ENCODE measurements at places on chromosomes 4 and X.

DNA sequence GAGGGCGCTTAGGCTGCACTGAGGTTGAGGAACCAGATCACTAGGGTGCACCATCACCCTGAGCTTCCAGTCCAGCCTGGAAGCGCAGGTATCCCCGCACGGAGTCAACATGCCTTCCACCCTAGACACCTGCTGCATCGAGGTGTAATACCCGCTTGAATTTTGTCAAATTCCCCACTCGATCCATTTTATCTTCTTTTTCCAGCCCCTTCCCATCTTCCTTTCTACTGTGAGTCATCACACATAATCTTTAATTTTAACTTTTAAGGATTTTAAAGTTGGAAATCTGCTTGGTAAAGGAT lies 821 bp downstream of the PLK4 start:
- DNase-seq = no peak

GRCh38 chrX:70553516-70553915 lies 108.9 kb downstream of the DLG3 start:
- DNase-seq = no peak

GRCh38 chr4:102598086-102598761 lies 97.1 kb downstream of the NFKB1 start:
- no peak for DNase-seq

DNA sequence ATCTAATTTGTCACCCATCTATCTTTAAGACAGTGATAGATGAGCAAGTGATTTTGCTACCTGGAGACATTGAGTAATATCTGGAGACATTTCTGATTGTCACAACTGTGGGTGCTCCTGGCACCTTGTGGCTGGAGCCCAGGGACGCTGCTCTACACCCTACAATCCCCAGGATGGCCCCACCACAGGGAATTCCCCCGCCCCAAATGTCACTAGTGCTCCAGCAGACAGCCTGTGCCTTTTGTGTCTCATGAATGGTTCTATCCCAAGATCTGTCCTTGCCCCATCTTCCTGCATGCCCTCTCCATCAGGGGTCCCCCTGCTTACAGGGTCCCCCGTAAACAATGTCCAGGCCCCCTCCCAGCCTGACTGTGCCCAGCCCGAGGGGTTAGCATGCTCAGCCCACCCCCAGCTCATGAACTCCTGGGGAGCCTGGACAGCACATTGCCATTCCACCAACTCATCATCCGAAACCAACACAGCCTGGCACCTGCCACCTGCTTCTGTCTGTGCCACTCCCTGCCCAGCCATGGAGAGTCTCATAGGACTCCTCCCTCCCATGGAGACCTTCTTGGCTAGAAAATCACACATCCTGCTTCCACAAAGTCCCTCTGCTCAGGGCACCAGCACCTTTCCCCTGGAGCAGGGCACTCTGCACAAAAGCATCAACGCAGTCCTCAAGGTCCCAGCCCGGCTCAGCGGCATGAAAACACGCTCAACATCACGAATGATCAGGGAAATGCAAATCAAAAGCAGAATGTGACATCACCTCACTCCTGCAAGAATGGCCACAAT lies 5.7 kb downstream of the P2RY8 start:
- DNase-seq = no peak

- no peak for DNase-seq
Measured at GRCh38 chrX:22155126-22155525, 117.6 kb upstream of the CBLL2 start.

DNA sequence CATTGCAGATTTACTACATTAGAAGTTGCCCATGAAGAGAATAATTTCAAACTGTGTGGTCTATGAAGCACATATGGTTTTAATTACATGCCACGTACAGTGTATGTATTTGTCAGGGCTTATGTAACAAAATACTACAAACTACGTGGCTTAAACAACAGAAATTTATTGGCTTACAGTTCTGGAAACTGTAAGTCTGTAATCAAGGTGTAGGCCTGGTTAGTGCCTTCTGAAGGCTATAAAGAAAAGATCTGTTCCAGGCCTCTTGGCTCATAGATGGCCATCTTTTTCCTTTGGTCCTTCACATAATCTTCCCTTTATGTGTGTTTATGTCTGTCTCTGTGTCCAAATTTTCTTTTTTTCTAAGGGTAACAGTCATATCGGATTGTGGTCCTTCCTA lies 1160.2 kb downstream of the FAM133A start:
- DNase-seq = no peak

DNA sequence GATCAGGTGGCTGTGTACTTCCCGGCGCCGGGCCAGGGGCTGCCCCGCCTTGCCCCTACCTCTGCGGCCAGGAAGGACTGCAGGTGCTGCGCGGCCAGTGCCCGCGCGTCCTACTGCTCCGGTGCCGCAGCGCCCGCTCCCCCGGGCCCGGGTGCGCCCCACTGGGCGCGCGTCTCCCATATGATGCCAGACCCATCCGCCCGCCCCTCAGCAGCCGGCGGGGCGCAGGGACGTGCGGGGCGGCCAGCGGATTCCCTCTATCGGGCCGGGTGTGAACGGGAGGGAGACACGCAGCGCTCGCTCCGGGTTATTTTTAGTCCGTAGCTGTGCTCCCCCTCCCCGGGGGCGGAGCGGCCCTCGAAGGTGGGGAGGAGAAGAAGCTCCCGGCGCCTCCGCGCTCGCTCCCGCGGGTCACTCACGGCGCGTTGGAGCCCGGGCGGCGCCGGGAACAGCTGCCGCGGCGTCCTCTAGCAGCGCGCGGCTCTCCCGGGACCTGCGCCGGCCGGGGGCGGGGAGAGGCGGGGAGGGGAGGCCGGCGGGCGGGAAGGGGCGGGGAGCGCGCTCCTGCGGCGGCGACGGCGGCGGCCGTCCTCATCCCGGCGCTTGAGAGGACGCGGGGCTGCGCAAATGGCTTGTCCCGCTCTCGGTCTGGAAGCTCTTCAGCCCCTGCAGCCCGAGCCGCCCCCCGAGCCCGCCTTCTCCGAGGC lies 103.6 kb downstream of the UCHL1 start:
- peak; percentile 85 for DNase-seq

GRCh38 chr4:88320224-88320779 lies 35.9 kb upstream of the PPM1K start:
- DNase-seq = no peak

- DNase-seq = no peak
Measured at GRCh38 chr4:21041708-21042107, 341.4 kb downstream of the PACRGL start.

- DNase-seq = no peak
Measured at GRCh38 chr4:15110120-15110571, 107.9 kb downstream of the CPEB2 start.

- DNase-seq = no peak
Measured at GRCh38 chrX:150565551-150565950, 2.9 kb upstream of the MTM1 start.

DNA sequence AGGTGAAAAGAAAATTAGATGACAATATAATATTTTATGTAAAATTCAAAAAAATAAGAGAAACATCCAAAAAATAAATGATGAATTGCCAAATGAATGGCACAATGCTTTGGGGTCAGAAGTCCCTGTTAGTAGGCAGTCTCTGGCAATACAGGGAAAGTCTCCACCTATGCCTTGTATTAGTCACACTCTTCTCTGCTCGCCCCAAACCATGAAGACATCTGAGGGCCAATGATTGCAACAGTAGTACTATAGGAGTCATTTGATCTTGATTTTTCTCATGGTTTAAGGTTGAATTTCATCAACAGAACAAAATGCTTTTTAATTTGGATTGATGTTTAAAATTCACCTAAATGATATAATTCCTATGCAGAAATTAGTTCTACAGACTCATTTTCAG lies 3.9 kb upstream of the PRSS12 start:
- no peak for DNase-seq

DNA sequence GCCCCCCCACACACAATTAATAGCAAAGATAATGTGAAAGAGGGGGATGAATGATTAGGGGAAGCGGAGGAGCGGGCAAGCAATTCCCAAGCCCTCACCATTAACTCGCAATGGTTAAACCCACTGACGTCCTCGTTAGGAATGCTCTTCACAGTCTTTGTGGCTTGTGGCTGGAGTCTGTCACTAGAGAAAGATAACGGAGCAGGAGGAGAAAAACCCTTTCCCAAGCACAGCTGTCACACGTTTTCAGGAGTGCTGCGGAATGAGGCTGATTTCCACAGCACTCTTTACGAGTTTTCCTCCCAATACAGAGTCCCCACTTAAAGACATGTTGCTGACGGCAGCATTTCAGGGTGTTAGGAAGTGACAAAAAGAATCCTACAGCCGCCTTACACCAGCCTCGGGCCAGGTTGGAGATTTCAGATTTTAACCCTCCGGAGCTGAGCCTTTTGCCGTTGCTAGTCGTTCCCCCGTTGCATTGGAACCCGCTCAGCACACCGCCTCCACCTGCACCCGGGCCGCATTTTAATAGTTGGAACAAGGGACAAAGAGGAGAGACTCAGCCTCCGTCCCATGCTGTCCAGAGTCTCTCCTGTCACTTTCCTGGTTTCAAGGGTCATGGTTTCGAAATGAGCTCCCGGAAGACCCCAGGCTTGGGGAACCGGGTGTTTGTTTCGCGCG lies 92.2 kb downstream of the GEMIN8 start:
- peak; percentile 20 for DNase-seq

Data from NCI-H526 (cell line).